ENCODE measurements at places on chromosomes 16 and 17.

- DNase-seq, result no peak
Observed at GRCh38 chr17:19727501-19728078, 11.2 kb upstream of the SLC47A2 start.

DNA sequence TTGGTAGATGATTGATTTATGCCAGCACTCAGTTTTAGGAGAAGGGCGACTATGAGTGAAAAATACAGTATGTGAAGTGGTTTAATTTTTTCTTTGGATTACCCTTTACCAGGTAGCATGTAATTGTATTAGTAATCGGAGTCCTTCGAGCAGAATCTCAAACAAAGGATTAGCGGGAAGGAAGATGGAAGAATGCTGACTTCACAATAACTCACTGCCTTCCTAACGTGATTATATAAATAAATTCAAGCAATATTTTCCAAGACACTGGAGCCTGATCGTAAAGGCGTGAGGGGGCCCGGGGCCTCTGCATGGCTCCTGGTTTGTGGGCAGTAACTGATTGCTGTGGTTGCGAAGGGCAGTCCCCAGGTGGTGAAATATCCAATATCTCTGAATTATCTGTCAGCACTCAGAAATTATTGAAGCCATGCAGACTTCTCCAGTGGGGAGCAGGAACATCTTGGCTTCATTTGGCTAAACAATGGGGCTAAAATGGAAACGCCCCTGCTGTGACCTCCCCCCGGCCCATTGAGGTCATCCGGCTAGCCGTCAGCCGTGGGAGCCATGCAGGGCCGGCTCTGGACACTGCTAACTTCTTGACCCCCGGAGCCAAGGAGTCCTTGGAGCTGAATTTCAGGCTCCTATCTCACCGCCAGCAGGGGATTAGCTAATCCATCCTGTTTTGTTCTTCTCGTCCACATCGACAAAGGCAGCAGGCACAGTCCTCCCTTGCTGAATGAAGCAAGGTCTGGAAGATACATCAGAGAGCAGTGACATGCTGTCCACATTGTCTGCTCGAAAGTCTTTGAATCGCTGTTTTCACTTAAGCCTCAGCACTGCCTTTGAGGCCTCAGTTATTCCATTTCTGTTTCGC is 295.9 kb upstream of the N4BP1 start:
- no peak for DNase-seq

- no peak for DNase-seq
Observed at GRCh38 chr17:70521821-70522256, 352.5 kb downstream of the KCNJ2 start.

DNA sequence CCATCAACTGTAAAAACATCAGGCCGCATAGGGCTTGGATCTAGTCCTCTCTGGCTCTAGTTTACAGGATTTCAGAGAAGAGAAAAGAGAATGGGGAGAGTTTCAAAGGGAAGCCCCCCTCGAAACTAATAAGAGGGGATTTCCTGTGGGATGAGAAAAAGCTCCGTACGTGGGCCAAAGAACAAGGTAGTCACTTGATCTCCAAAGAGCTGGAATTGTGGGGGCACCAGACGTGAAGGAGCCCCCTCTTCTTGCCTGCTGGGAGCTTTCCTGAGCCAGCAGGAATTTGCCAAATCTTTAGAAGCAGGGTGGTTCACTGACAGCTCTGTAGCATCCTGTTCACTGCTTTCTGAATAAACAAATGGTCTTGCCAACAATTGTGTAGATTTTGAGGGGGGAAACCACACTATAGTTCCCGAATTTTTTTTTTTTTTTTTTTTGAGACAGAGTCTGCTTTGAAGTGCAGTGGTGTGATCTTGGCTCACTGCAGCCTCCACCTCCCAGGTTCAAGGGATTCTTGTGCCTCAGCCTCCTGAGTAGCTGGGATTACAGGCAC is 7.0 kb upstream of the TMIGD1 start:
- no peak for DNase-seq

DNA sequence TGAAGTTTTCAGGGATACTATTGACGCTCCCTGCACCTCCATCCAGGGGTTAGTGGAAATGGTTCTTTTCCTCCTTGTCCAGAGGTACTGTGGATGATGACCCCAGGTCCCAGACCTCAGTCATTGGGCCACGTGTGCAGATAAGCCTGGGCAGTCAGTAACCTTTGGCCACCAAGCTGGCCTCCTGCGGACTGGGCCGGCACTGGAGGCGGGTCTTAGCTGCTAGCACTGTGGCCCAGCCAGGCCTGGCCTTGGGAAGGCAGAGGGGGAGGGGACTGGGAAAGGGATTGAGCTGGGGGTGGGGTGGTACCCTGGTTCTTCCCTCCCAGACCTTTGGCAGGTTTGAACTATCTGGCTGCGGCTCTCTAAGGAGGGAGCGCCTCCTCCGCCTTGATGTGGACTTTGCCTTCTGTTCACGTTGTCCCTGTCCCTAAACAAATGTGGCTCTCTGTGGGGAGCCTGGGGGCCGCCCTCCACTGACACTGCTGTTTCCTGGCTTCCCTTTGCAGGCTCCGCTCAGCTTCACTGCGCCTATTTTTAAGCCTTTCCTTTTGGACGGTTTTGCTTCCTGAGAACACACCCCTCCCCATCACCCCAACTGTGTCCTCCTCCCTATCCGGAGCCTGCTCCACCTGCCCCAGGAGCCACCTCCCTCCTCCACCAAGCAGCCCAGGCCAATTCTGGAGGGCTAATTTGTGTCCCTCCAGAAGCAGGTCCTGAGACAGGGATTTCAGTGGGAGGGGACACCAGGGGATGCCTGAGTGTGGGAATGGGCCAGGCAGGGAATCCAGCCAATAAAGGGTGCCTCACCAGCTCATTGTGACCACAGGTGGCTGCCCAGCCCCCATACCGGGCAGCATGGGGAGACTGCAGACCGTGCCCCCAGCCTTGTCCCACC is 251.9 kb downstream of the SEC14L1 start:
- no peak for DNase-seq

DNA sequence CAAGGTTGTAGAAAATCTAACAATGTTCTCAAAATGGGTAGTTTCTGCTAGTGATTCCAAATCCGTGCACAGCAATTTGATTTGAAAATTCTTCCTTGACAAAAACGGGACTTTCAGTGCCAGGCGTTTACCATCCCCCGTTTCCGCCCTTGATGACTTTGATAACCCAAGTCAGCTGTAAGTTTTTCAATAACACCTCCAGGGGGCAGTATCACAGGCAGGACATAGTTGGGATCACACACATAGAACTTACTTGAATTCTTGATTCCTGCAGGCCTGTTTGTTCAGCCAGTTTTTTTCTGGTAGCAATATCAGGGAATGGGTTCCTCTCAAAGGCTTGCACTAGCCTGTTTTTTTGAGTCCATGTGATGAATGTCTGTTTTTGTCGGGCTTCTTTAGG is 5.6 kb downstream of the DUXB start:
- DNase-seq, result no peak

DNA sequence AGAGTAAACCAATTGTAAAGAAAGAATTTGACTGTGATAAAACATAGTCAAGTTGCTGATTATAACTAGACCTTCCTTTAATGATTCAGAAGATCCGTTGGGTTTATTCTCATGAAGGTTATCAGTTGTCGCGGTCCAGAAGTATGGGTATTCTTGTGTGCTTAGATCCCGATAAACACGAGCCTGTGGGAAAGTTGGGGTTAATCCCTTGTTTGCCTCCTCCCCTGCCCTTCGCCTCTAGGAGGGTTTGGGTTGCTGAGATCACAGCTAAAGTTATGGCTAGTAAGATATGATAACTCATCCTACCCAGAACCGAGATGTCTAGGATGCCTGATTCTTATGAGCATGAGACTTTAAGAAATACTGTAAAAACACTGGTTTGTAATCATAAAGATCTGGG is 66.8 kb downstream of the GPRC5B start:
- DNase-seq, result no peak

DNA sequence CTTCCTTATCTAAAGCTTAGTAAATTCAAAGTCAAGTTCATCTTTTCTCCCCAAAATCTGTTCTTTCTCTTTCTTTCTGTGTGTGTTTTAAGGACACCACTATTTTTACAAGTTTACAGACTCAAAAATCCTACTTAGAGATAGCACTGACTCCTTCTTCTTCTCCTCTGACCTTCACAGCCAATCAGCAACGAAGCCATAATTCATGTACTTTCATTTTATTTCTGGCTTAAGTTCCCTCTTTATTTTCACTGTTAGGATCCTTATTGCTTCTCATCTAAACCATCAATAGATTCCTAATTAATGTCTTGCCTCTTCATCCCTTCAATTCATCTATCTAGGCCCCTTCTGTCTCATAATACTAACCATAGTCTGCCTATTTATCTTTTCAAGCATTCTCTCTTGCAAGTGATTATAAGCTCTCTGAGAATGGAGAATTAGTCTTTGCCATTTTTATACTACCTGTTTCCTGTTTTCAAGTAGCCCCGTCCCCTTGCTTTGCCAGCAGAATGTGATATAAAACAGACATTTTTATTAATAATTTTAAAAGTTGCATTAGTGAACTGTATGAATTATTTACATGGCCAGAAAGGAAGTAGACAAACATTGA is 27.0 kb downstream of the CDC27 start:
- DNase-seq, result no peak

DNA sequence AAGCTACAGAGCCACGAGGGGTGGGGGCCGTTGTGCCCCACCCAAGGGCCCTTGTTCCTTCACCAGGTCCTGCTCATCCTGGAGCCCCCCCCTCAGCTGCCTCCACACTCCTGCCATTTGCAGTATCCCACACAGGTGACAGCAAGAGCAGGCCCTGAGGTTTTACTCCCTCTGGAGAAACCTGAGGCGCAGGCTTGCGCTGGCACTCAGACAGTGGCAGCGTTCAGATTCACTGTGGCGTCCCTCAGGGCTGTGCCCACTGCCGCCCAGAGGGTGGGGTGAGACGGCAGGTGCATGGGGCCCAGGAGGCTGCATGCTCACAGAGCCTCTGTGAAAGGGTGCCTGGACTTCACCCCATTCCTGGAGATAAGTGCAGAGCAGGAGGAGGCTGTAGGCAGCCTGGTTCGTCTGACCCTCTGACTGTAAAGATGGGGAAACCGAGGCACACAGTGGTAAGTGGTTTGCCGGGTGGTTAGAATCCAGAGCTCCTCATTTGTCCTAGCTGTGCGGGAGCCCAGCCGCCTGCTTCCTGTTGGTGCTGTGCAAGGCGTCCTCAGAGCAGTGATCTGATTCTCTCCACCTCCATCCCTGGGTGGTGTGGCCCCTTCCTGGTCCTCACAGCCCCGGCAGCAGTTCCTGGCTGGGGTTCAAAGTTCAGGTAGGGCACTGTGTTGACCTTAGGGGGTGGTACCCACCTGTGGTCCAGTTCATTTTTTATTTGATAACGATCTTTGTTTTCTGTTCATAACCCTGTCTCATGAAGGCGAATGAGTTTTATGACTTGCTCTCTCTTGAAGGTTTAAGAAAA is 1.6 kb downstream of the SPIRE2 start:
- no peak for DNase-seq

DNA sequence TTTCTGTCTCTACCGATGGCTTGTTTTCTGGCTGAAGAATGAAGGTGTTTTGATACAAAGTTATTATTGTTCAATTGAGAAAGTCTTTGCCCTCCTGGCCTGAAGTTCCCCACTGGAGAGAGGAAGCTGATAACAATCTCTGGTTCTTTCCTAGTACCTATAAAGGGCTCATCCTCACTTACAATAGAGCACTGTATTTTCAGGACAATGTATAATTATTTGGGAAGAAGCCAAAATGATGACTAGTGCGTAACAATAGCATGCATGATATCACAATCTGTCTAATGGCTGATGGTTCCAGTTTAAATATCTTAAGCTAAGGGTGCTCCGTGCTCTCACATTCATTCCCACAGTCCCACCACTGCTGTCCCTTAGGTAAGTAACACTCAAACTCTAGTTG is 230.7 kb downstream of the IRX3 start:
- no peak for DNase-seq

DNA sequence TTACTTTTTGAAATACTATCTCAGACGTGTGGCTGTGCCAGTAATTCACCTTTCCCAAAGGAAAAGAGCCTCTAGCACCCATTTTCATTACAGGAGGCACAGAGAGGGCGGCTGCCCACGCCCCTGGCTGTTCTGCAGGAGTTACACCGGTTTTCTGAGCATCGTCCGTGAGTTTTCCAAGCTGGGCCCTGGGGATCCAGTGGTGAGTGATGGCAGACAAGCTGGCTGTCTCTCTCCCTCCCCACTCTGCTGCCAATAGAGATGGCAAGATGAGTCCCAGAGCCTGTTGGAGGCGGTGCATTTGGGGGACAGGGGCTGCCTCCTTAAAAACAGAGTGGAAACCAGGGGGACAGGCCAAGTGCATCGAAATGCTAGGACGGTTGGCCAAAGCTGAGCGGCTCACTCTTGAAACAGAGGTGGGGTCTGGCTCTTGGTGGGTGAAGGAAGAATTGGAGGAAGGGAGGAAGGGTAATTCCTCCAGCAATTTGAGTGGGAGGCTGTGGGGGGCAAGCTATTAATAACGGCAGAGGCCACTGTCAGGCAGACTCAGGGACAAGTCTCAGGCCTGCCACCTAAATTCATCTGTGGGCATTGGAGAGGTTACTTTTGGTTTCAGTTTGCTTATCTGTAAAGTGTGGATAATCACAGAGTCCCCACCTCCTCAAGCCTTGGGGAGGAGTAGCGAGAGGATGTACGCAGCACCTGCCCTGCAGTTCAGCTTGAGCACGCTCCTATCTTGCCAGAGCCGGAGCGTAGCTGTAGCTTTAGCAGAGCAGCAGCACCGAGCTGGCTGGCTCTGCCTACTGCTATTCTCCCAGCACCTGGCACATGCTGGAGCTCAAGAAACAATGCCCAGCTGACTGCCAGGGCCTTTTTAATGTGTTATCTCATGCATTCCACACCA is 7.5 kb upstream of the NOS2 start:
- peak; percentile 22 for DNase-seq

GRCh38 chr17:82019690-82020571 is 2.7 kb downstream of the CENPX start:
- DNase-seq, result peak; percentile 49

- no peak for DNase-seq
Observed at GRCh38 chr17:32807577-32807976, 69.3 kb downstream of the MYO1D start.

GRCh38 chr16:83870830-83871229 is 28.1 kb upstream of the MLYCD start:
- no peak for DNase-seq

DNA sequence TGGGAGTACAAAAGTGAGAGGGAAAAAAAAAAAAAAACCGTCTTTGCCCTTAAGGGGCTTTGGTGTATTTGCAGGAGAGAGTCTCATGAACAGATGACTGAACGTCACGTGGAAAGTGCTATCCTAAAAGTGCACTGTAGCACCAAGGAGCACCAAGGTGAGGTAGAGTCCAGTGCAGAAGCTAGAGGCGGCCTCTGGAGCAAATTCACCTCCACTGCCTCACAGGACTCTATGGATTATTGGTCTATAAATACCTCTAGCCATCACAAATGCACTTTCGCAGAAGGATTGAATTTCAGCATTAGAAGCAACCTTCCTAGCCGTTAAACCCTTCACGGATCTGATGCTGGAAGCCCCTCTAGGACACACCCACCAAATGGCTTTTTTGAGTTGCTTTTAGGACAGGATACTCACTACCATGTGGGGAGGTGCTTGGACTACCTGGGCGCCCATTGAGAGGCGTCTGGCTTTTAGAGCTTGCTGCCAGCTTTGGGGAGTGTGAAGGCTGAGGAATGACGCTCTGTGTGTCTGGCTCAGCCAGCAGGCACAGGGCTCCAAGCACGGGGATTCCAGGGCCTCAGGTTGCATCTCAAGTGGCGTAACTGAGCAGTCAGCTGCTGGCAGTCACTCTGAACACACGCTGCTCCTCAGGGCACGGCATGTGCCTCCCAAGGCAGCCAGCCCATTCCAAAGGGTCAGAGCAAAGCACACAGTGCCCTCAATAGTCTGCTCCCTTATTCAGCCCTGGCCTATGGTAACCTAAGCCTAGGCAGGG is 52.7 kb downstream of the CDRT4 start:
- DNase-seq, result no peak

GRCh38 chr16:86292171-86292775 is 218.1 kb upstream of the FOXF1 start:
- no peak for DNase-seq

GRCh38 chr17:35568561-35568960 is 7.9 kb upstream of the SLFN14 start:
- peak; percentile 58 for DNase-seq

Measured in stimulated activated CD4-positive, alpha-beta T cell treated with anti-CD3 and anti-CD28 coated beads, Interleukin-4, amount 100 ng/mL, for 4 hours (primary cell).